Gastroesophageal sphincter (tissue), 4 donors: ENCODE measurements at places on chromosomes 2 and 18.

DNA sequence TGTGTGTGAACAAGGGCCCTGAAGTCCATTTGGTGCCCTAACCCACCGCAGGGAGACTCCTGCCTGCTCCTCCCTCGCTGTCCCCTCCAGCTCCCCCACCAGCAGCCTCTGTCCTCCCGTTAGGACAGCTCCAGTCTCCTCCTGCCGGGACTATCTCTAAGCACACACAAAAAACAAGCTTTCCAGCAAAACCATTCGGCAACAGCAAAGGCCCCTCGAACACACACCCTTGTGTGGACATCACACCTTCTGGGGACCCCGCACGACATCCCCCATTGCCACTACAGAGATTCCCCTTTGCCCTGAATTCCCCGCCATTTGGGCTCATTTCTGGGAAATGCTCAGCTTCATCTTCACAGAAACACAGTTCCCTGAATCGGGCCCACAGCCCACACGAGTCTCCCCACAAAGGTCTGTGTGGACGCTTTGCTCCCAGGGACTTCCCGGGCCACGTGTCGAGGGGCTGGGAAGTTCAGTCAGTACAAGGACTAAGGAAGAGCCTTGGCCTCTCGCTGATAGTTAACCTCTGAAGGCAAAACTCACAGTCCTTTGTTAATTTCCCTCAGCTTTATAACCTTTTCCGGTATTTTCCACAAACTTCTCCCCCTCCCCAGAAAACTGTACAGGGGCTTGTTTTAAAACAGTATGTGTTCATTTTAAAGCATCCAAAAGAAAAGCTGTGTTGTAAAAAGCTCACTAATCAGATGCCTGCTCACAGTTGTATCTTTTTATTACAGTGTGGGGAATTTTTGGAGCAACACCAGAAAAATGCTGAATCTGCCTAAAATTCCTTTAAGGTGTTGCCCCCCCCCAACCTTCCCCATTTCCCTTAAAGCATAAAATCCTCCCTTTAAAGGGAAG, 25.9 kb downstream of the SMAD7 start:
- ATAC-seq: no peak

- no peak for ATAC-seq
Observed at GRCh38 chr18:25345081-25345866, 6.7 kb downstream of the ZNF521 start.

GRCh38 chr18:24741965-24742724, 281.7 kb downstream of the HRH4 start:
- ATAC-seq: no peak

DNA sequence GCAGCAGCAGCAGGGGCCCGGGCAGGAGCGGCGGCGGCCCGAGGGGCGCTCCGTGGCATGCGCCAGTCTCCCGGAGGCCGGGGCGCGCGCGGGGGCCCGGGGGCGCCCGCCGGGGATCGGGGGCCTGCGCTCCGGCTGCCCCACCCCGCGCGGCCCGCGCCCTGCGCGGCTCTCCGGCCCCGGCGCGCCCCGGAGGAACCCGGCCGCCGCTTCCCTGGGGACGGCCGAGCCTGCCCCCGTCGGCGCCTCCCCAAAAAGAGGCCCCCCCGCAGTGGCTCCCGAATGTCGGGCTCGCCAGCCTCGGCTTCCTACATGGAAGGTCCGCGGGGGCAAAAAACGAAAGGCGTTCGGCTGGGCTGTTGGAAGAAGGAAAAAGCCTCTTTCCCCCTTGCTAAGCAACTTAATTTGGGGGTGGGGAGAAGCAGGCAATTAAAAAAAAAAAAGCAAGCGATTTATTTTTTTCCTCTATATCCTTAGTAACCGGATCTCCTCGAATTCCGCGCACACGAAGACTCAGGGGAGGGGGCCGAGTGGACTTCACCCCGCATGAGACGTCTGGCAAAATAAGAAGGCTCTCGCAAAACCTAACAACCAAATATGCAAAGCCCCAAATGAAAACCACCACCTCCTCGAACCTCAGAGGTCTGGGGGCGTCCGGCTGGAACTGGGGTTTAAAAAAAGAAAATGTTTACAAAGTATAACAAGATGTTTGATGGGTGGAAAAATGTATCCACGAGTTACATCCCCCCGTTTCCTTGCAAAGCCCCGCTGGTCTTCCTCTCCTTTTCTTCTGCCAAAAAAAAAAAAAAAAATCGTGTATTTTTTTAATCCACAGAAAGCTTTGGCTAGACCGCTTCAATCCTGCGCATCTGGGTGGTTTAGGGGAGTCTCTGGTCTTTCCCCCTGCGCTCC, at the start of gene SMAD7:
Gene SMAD7, minus strand, starts transcription at position 430 of the 912 bp plus-strand sequence. CDS start 541 bp downstream, outside the sequence.
- no peak for ATAC-seq

- ATAC-seq: no peak
Observed at GRCh38 chr2:169362894-169363559, 693 bp upstream of the LRP2 start.

- ATAC-seq: no peak
Observed at GRCh38 chr2:1833726-1834125, 89.4 kb upstream of the PXDN start.

DNA sequence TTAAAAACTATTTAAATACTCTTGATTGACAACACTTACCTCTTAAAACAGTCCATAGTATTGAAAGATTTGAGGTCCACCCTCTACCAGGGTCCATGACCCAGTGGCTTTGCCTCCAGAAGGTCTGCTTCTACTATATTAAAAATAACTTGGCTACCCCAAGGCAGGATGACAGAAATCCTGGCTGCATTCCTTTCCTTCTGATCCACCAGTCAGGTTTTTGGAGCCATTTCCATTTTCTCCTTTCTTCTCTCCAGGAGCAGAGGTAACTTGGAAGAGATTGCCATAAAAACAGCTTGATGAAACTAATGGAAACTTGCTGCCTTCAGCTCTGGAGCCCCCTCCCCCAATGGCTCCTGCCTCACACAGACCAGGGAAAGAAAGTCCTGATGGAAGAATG, 2.6 kb upstream of the FAM171B start:
- ATAC-seq: no peak

GRCh38 chr2:3116371-3116770, 261.2 kb downstream of the EIPR1 start:
- ATAC-seq: no peak

GRCh38 chr18:2956056-2956455, 56.9 kb downstream of the LPIN2 start:
- ATAC-seq: no peak

DNA sequence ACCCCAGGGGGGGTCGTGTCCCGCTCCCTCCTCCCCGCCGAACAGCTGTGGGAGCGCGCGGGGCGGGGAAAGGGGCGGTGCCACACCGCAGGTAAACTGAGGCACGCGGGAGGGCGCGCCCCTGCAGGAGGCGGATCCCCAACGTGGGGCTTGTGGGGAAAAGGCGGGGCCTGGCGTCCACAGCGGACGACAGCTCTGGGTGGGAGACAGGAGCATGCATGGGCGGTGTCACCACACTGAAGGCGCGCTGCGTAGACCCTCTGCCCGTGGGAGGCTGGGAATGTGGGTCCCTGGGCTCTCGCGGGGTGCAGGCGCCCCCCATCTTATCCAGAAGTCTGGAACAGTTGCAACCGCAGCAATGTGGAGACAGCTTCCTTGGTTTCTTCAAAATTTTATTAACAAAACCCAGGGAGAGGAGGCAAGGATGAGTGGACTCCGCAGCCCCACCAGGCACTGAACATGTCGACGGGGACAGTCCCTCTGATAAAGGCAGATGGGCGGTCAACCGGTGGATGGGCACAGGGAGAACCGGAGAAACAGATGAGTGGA, 723 bp upstream of the MBD1 start:
- no peak for ATAC-seq

GRCh38 chr2:196331143-196331542, 159.8 kb upstream of the STK17B start:
- ATAC-seq: peak; percentile 43

GRCh38 chr2:26164641-26165211, 8.2 kb upstream of the GAREM2 start:
- no peak for ATAC-seq

DNA sequence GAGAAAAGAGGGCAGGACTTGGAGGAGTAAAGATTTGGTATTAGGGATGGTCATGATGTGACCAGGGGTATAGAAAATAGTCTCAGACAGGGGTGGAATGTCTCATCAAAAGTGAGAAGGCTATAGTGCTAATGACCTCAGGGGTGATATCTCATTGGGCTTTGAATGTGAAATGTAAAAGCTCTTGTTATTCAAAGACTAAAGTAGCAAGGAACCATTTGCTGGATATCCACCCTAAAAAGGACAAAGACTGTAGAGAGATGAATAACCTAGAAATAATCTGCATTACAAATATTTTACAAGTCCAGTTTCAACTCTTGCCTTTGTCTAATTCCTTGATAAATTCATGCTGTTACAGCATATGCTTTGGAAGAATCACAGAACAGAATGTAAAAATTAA, 224.4 kb downstream of the ICOS start:
- ATAC-seq: no peak

GRCh38 chr2:112840068-112840445, 3.5 kb upstream of the IL1B start:
- no peak for ATAC-seq

GRCh38 chr2:669323-669722, 7.9 kb downstream of the TMEM18 start:
- no peak for ATAC-seq

DNA sequence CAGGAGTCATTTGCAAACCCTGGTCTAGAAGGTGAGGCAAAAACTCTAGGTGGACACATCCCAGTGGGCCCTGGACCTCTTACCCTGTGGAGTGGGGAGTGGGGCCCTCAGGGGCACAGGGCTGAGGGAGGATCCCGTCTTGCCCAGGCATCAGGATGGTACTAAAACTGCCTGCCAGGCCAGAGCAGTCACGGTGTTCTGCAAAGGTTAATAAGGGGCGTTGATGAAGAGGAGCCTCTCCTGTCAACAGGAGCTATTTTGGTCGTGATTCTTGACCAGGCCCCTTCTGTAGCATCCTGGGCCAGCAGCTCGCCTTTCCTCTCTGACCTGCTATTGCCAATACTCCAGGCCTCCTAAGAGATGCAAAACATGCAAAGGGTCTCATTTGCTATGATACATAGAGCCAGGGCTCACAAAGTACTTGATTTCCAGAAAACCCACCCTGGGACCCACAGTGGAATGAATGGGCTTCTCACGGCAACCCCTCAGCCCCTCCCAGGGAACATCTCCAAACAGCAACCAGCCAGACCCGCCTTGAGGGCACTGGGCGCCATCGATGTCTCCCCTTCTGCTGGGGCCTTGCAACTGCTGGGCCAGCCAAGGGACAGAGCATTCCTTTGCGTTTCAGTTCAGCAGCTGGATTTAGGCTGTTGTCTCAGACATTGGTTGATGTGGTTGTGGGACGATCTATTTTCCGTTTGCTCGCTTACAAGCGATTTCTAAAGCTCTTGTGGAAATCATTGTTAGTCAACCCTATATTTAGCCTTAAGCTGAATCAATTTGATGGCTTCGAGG, 111.1 kb downstream of the PDCL3 start:
- ATAC-seq: no peak

DNA sequence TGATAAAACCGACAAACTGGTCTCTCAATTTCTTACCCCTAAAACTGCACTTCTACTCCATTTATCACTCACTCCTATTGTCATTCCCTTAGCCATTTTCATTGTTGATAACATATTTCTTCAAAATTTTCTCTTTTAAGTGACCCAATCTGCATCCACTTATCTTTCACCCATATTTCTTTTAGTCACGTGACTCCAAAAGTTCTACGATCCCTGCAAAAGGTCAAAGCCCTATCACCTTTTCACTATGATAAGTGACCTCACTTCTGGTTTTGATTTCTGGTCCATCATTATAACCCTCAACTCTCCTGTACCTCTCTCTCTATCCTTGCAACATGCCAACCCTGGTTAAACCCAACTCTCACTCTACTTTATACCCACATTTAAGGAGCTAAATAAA, 49.1 kb downstream of the LRATD1 start:
- ATAC-seq: no peak

GRCh38 chr2:151106805-151107506, 154.7 kb downstream of the RBM43 start:
- no peak for ATAC-seq

DNA sequence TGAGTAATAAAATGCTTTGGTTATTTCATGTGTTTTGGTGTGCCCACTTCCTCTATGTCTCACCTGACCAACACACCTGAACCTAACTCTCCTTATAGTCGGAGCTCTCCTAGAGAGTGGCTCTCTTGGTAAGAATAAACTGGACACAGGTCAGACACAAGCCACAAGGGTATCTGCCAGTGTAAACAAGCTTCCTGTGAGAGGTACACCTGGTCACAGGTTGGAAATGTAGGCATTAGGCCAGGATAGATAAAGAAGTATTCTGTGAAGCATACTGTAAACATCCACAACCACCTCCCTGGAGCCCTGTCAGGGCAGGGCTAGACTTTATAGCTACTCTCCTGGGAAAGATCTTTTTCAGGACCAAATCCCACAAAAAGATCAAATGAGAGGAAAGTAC, 69.4 kb downstream of the ZDBF2 start:
- ATAC-seq: no peak

GRCh38 chr2:85791704-85792565, 38.1 kb downstream of the ATOH8 start:
- no peak for ATAC-seq

DNA sequence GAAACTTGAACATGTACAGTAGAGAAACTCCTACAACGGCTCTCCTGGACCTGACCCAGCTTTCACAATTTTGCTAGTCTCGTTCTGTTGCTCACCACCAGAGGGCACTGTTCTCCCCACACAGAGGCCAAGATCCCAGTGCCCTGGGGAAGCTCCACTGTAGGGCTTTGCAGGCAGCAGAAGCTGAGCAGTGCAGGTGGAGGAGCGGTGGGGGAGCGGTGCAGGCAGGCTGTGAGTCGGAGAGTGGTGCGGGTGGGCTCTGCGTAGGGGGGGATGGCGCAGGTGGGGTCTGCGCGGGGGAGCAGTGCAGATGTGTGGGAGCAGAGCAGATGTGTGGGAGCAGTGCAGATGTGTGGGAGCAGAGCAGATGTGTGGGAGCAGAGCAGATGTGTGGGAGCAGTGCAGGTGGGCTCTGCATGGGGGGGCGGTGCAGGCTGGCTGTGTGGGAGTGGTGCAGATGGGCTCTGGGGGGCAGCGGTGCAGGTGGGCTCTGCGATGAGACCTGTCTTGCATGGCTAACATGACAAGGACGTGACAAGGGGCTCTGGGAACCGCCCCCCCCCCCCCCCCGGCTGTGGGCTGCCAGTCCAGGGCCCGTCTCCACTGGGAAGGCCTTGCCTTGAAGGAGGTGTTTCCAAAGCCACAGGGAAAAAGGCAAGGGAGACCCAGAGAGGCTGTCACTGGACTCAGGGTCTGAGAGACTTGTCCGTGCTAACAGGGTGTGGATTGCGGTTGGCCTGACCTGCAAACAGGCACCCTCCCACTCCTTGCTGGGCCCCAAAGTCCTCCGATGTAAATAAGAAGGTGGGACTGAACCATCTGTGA, 7.3 kb downstream of the CYS1 start:
- ATAC-seq: peak; percentile 90

DNA sequence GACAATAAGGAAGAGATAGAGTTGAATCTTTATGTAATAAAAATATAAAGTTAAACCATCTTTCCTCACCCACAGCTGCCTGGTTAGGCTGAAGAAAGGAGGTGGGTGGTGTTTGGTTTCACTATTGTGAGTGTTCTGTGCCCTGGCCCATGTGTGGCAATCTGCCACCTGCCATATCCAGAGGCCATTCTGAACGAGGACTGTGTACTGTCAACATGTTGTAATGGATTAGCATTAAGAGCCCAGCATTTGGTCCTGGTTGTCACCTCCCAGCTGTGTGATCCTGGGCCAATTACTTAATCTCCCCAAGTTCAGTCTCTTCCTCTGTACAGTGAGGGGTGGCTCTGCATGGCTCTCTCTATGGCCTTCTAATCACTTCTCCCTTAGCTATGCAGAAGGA, 118.2 kb upstream of the SEC11C start:
- ATAC-seq: no peak
